ENCODE measurements at places on chromosomes 2 and 18.
A peak's percentile ranks its signal among the peaks of the same experiment; 100 is the strongest.

DNA sequence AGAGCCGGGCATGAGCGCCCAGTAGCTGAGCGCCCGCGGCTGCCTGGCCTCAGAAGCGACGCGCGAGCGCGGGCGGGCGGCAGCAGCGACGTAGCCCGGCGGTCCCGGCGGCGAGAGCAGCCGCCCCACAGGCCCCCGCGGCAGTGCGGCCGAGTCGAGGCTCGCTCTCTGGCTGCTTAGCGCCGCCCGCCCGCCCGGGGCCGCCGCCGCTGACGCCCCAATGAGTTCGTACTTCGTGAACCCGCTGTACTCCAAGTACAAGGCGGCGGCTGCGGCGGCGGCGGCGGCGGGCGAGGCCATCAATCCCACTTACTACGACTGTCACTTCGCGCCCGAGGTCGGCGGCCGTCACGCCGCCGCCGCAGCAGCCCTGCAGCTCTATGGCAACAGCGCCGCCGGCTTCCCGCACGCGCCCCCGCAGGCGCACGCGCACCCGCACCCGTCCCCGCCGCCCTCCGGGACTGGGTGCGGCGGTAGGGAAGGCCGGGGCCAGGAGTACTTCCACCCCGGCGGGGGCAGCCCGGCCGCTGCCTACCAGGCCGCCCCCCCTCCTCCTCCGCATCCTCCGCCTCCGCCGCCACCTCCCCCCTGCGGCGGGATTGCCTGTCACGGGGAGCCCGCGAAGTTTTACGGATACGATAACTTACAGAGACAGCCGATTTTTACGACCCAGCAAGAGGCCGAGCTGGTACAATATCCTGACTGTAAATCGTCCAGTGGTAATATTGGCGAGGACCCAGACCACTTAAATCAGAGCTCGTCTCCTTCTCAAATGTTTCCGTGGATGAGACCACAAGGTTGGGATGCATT lies 847 bp downstream of the HOXD8 start:
- no peak for DNase-seq

GRCh38 chr2:118046634-118047210 lies 32.9 kb upstream of the CCDC93 start:
- DNase-seq, result no peak

- DNase-seq, result peak; percentile 28
Observed at GRCh38 chr18:12236934-12237832, 17.0 kb upstream of the CIDEA start.

GRCh38 chr2:212157012-212157411 lies 381.6 kb downstream of the ERBB4 start:
- DNase-seq, result no peak

GRCh38 chr2:46888421-46888952 lies 27.1 kb downstream of the MCFD2 start:
- no peak for DNase-seq

DNA sequence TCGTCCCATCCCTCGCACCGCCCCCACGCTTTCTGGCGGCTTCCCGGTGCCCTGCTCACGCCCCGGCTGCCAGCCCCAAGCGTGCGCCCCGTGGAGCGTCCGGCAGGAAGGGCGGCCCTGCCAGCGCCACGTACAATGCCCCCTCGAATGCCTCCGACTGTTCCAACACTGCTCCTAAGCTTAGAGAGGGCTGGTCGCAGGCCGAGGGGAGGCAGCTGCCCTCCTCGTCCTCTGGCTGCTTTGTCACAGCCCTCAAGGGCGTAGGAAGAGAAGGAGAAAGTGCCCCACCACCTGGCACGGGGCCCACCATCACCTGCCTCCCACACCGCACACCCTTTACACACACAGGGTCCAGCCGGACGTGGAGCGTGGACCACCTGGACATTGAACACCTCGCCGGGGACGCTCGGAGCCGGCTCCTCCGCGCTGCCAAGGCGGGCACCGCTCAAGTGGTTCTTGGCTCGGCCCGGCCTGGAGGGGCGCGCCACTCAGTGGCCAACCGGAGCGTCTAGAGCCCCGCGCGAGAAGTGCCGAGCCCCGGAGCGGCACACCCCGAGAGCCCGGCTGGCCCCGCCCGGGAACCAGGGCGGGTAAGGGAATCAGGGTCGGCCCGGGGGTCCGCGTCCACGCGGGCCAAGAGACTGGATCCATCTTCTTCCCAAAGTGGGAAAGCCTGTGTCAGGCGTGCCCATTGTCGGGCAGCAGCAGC lies 830 bp downstream of the DNER start:
- DNase-seq, result peak; percentile 76

DNA sequence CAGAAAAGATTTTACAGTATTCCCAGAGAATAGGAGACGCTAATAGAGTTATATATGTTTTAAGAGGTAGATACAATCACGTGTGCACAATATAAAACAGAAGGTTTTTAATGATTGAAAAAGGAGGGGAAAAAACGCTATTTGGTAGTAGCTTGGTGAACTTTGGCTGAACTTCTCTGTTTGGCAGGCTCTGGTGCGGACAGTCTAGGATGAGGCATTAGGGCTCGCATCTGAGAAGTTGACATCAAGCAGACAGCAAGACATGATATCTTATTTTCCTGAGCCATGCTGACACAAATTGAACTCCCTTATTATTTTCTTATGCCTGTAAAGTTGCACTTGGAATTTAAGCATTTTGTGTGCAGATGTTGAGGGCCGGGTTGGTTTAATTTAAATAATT lies 176.6 kb downstream of the EN1 start:
- DNase-seq, result no peak

DNA sequence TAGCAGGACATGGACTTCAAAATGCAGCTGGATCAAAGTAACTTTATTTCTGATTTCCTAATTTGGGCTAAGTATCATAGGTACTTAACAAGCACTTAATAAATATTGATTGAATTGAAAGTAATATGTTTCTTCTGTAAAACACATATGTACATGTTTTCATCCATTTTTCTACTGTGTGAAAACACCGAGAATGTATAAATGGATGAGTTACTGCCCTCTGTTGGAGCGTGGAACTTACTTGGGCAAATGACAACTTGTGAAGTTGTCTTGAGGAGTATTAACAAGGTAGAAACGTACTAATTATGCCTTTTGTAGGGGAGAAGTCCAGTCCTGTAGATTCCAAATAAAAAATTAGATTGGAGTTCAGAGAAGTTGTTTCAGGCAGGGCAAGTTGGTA lies 87.2 kb downstream of the PHLPP1 start:
- no peak for DNase-seq

DNA sequence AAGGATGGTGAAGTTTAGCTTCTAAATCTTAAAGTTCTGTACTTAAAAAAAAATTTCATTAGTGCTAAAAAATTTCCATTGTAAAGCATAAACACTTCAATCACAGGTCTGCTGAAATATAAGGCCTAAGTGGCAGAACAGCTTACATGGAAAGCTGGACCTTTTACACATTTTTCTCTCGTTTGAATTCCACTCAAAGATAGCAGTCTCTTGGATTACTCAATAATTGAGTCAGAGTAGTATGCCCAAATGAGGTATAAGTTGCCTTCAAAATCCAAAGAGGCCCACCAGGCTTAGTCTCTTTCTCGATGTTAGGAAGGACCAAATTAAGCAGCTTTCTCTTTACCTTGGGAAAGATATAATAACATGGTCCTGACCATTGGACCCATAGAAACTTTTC lies 220.4 kb upstream of the CWC22 start:
- DNase-seq, result no peak

DNA sequence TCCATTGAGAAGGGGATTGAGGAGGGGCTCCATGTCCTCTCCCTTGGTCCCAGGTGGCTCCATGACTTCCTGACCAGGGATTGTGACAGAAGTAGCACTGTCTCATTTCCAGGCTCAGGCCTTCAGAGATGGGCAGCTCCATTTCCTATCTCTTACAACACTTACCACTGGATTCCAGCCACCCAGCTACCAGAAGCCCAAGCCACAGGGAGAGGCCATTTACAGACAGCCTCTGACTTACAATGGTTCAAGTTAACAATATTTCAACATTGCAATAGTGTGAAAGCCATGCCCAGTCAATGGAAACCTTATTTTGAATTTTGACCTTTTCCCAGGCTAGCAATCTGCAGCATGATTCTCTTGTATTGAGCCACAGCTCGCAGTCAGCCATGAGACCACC lies 164.9 kb upstream of the AGAP1 start:
- DNase-seq, result no peak

DNA sequence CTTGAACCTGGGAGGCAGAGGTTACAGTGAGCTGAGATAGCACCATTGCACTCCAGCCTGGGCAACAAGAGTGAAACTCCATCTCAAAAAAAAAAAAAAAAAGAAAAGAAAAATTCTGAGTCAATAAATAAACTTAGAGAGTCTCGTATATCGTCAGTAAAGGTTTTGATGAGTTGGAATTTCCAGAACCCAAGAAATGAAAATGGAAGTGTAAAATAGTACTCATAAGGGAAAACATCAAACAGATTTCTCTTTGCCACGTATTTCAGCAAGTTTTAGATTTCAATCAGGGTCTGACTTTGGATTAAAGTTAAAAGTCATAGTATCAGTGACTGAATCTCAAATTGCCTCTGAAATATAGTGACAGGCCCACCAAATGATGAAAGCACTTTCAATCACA lies 71.4 kb upstream of the SPOPL start:
- DNase-seq, result no peak

- no peak for DNase-seq
Observed at GRCh38 chr2:19208479-19209199, 149.8 kb downstream of the OSR1 start.

DNA sequence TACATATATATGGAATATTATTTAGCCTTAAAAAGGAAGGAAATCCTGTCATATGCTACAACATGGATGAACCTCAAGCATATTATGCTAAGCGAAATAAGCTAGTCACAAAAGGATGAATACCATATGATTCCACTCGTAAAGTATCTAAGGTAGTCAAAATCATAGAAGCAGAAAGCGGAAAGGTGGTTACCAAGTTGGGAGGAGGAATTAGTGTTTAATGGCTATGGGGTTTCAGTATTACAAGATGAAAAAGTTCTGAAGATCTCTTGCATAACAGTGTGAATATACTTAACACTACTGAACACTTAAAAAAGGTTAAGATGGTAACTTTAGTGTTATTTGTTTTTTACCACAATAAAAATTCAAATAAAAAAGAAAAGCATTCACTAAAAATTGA lies 99.0 kb downstream of the MGAT5 start:
- no peak for DNase-seq

Data from amygdala (tissue), 56 donors.